Activated T-cell treated with anti-CD3 and anti-CD28 coated beads, Interleukin-2, amount 50 U/mL, for 24 hours (primary cell): ENCODE measurements at places on chromosomes 7 and 10.

GRCh38 chr7:108684629-108685028 lies 115.0 kb downstream of the DNAJB9 start:
- no peak for DNase-seq

GRCh38 chr7:157016024-157016351 lies 5.5 kb upstream of the MNX1 start:
- no peak for DNase-seq

GRCh38 chr10:44382131-44382858 lies 2.6 kb downstream of the CXCL12 start:
- DNase-seq: no peak

GRCh38 chr7:74149603-74150002 lies 24.6 kb upstream of the EIF4H start:
- no peak for DNase-seq

- no peak for DNase-seq
These were observed 120.3 kb downstream of the WNT2 start for GRCh38 chr7:117202511-117202910.

DNA sequence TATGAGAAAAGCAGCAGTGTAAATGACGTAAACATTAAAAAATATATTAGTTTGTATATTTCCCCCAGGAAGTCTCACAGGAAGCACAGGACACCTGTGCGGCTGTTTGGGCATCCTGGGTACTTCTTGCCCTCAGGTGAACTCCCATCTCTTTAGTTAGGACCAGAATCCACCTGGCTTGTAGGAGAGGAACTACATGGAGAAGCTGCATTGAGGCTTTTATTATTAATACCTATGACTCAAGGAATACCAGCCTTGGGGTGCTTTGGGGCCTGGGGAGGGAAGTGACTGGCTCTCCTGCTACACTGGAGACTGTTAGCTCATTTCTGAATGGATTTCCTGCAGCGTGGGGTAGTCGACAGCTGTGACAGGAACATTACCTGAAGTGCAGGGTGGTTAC lies 40.0 kb upstream of the GSDME start:
- DNase-seq: no peak

DNA sequence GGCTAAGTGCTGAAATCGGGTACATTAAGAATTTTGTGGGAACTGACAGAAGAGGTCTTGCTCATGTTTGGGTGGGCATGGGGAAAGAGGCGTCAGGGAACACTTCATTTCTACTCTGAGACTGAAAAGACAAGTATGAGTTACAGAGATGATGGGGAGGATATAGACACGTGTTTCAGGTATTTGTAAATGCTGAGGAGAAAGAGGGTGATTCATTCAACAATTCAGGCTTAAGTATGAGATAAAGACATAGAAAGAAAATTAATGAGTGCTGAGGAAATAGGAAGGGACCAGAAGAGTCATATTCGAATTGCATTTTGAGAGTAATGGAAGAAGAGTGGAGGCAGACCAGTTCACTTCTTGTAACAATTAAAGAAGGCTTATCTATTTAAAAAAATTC lies 143.6 kb downstream of the HBP1 start:
- DNase-seq: no peak

DNA sequence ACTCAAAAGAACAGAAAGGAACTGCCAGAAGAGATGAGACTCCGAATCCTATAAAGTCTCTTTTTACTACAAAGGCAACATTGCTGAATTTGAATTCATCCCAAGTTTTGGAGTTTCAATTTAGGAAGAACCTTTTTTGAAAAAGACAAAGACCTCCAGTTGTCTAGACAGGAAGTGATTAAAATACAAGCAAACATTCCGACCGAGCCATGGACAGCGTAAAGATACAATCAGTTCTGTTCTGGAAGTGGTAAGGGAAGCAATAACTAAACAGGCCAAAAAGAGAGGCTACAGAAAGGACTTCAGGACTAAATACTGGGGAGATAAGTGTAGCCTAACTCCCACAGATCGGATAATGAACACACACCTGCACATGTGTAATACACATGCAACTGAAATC lies 101.0 kb downstream of the SMURF1 start:
- no peak for DNase-seq

DNA sequence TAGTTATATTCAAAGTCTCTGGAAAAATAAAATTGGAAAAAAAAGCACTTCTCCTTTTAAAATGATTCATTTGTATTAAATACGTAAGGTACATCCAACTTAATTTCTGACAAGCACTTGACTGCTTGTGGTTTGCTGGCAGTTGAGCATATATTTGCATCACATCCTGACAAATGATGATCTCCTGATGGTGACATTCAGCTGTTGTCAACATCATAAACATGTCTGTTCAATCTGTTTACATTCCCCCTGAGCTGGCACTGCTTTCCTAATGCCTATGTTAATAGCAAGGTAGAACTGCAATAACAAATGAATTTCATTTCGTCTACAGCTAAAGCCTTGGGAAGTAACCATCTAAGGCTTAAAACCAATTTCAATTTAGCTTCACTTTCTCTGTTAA lies 24.4 kb downstream of the TSPAN12 start:
- no peak for DNase-seq

DNA sequence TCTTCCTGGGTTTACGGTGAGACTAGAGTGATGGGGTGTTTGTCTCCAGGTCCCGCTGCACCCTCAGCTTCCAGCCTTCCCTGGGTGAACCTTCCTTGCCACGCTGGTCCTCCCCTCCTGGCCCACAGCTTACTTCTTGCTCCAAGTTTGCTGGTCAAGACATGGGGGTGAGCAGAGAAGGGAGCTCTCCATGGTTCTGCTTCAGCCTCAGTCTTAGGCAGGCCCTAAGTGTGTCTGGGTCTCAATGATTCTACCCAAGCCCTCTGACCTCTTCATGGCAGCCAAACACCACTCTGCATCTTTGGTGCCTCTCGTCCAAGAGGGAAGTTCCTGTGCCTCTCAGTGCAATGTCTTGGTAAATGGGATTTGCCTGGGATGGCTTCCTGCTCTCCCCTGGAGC lies 356.5 kb upstream of the KLF6 start:
- no peak for DNase-seq

- peak; percentile 71 for DNase-seq
These were observed 37.4 kb upstream of the OPALIN start for GRCh38 chr10:96395931-96396877.

GRCh38 chr7:99562832-99563231 lies 4.4 kb downstream of the ZNF655 start:
- DNase-seq: peak; percentile 44

- DNase-seq: no peak
These were observed 178.1 kb upstream of the PPP2R2D start for GRCh38 chr10:131722525-131723264.

DNA sequence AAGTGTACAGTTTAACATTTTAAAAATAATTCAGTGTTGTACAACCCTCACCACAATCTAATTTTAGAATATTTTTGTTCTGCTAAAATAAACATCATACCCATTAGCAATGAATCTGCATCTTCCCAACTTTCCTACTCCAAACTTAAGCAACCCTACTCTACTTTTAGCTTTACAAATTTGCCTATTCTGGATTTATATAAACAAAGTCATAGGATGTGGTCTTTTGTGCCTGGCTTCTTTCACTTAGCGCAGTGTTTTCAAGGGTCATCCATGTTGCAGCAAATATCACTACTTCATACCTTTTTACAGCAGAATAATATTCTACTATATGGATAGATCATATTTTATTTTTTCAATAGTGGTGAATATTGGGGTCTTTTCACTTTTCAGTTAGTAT lies 18.9 kb downstream of the CALML3 start:
- no peak for DNase-seq

DNA sequence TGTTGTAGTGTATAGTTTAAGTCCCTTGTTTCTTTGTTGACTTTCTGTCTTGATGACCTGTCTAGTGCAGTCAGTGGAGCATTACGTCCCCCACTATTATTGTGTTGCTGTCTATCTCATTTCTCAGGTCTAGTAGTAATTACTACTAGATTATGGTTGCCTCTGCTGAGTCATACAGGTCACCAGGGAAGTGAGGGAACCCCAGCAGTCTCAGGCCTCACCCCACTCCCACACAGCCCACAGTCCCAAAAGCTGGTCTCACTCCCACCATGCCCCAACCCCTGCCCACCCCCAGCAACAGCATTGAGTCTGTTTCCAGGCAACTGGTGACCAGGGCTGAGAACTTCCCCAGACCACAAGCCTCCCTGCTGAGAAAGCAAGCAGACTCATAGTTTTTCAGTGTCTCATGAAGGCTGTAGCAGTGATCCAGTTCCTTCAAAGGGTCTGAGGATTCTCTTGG lies 88.0 kb downstream of the PLXDC2 start:
- DNase-seq: no peak

DNA sequence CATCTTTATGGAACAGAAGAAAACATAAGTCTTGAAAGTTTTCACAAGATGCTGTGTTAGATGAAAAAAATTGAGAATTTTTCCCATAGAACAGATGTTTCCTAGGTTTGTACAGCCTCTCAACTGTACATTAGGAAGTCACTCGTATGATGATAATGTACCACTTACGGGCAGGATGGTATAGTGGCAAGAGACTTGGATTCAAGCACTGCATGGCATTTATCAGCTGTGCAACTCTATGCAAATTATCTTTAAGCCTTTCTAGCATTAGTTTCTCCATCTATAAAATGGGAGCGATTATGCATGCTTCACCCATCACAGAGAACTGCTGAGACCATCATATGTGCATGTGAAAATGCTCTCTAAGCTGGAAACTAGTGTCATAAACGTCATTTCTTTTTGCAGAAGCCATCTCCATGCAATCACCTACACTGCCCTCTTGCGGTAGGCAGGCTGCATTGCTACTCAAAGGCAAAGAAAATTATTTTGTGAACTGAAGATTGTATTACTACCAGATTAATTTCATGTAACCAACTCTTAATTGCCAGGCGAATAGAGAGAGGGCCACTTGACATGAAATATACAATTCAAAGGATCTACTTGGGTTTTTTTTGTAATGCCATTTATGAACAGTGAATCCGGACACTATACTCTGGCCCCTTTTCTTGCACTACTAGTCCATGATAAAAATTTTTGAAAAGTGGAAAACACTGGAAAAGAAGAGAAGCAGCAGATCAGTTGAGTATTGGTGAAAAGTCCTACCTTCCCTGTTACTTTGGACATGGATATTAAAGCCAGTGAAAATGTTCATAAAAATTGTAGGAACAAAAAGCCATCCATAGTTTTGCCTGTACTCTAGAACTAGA lies 102.3 kb downstream of the JAZF1 start:
- DNase-seq: peak; percentile 56

GRCh38 chr7:107194052-107194451 lies 25.2 kb downstream of the HBP1 start:
- no peak for DNase-seq

- no peak for DNase-seq
These were observed 574.6 kb downstream of the GALNT17 start for GRCh38 chr7:71706597-71706975.

DNA sequence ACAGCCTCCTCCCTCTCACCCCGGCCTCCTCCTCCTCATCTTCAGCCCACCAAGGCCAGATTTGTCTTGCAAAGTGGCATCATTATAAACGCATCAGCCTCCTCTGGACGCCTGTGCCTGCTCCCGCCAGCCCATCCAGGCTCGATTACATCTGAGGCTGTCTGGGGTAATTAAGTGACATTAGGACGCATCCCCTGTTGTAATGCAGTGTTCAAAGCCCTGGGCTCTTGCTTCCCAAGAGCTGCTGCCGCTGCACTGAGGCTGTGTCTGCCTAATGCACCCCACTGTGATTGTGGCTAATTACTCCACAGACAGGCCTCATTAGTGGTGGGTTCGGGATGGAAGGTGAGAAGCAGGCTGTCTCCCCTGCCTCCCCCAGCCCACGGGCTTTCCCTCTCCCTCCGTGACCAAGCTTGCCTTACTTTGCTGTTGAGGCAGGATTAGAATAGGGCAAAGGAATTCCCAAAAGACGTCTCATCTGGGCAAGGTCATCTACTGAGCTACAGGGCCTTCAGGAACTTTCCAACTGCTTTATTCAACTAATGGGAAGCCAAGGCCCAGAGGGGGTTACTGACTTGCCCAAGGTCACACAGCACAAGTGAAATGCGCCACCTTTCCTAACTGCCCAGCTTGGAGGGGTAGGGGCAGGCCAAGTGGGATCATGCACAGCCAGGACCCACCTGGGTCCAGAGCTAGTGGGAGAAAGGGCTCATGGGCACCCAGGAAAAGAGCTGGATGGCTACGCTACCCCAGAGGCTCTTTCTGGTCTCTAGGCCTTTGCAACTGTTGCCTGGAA lies 66.2 kb upstream of the PCBD1 start:
- no peak for DNase-seq

GRCh38 chr7:51346126-51346525 lies 29.5 kb upstream of the COBL start:
- DNase-seq: no peak

- DNase-seq: no peak
These were observed 13.0 kb downstream of the EN2 start for GRCh38 chr7:155470686-155471638.

- DNase-seq: no peak
These were observed 47.5 kb downstream of the ZNF467 start for GRCh38 chr7:149725916-149726315.

- DNase-seq: no peak
These were observed 18.1 kb downstream of the HACD1 start for GRCh38 chr10:17599089-17599488.

- DNase-seq: no peak
These were observed 26.9 kb downstream of the TMEM120A start for GRCh38 chr7:75967487-75967997.

GRCh38 chr7:2545746-2546425 lies 9.4 kb downstream of the BRAT1 start:
- DNase-seq: no peak

- DNase-seq: no peak
These were observed 111.6 kb downstream of the PHTF2 start for GRCh38 chr7:77910124-77910523.

- no peak for DNase-seq
These were observed 22.2 kb downstream of the PLA2G12B start for GRCh38 chr10:72932259-72933015.

DNA sequence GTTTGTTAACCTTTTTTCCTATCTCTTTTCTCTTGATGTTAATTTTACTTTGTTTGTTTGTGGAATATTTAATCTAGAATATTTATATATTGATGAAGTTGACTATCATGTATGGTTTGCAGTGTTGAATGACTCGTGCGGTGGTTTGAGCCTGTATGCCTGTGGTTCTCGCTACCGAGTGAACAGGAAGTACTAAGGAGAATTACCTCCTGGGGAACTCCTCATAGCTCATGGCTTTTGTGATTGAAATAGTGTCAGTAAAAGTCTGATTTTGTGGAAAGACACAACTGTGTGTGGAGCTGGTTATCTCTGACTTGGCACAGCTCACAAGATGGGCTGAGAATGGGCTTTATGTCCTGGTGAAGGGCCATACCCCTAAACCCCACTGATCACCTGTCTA lies 498.6 kb downstream of the GLRX3 start:
- no peak for DNase-seq
